CD4-positive, alpha-beta T cell treated with Interleukin-15 for 1 hour (primary cell): ENCODE measurements at places on chromosomes 3 and 15.

- no peak for DNase-seq
These were observed 730 bp downstream of the DGKG start for GRCh38 chr3:186361246-186361761.

GRCh38 chr3:64935971-64936370 lies 248.2 kb upstream of the ADAMTS9 start:
- no peak for DNase-seq

- DNase-seq = no peak
These were observed 7.0 kb upstream of the ACTC1 start for GRCh38 chr15:34802371-34802770.

GRCh38 chr15:63056829-63057228 lies 14.3 kb downstream of the TPM1 start:
- DNase-seq = no peak

DNA sequence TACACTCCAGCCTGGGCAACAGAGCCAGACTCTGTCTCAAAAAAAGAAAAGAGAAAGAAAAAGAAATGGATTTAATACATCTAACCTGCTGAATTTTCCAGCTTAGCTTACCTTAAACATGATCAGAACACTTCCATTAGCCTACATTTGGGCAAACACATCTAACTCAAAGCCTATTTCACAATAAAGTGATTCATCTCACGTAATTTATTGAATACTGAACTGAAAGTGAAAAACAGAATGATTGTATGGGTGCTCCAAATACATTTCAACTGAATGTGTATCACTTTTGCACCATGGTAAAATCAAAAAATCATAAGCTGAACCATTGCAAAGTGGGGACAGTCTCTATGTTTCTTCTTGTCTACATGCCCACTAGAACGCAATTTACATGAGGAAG lies 9.0 kb downstream of the PIK3R4 start:
- DNase-seq = no peak

- DNase-seq = no peak
These were observed 9.1 kb downstream of the LIPC start for GRCh38 chr15:58440922-58441321.

DNA sequence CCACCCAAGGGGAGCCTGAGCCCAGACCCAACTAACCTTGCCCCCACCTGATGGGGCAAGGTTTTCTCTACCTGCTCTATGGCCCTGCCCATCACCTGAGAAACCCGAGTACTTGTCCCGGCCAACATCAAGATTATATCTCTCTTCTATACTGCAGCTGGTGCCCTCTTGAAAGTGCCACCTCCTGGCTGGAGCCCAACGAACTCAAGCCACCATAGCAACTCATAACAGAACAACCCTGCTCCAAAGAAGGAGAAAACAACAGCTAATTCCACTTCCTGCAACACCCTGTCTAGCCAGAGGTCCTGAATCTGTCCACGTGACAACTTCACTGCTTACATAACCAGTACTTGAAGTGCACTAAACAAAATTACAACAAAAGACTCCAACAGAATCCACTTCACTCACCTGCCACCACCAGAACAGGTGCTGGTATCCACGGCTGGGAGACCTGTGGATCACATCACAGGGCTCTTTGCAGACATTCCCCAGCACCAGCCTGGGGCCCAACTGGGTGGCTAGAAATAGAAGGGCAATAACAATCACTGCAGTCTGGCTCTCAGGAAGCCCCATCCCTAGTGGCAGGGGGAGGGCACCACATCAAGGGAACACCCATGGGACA lies 49.2 kb downstream of the PIERCE2 start:
- DNase-seq = no peak

- DNase-seq = no peak
These were observed 117.5 kb downstream of the CMSS1 start for GRCh38 chr3:99934975-99935797.

- no peak for DNase-seq
These were observed 201.2 kb downstream of the OPA1 start for GRCh38 chr3:193794002-193794881.

GRCh38 chr3:141933421-141934300 lies 57.2 kb downstream of the ATP1B3 start:
- DNase-seq = no peak

DNA sequence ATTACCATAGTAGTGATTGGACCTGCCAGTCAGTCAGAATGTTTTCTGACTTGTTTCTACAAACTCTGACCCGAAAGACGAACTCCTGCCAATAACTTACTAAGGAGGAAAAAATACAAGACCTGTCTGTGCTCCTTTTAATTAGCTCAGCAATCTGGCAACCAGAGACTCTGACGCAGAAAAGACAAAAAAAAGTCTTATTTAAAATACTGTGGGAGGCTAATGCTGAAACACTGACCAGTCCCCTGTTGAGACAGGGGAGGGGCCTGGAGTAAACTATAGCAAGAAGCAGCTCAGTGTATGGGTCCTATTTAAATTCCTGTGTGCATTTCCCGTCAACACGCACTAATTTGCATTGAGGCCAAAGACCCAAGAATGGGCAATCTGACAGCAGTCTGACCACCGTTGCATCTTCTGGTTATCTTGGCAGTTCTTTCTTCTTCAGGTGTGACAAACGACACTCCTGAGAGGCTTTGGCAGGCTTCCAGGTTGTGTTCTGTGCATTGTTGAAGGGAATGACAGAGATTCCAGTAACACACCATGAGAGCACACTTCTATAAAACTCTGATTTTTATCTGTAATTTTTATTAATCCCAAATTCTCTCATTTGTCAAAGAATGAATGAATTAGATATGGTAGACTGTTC lies 1114.3 kb downstream of the IGSF11 start:
- DNase-seq = no peak

- DNase-seq = no peak
These were observed 30.8 kb downstream of the PCOLCE2 start for GRCh38 chr3:142858043-142858442.

DNA sequence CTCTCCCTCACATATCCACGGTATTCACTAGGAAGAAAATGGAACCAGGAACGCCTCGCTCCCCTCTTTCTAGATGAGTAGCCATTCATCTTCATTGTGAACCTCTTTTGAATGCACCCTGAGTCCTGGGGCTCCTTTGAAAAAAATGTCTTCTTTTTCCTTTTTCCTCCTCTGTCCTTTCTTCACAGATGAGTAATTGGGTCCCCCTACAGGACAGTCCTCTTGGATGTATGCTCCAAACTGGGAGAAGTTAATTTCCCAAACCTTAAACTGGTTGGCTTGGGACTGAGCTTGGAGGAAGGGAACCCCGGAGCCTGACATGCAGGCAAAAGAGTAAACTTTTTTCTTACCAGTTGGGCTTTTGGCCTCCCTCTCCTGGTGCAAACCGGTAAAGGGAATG lies 108.8 kb downstream of the DPH6 start:
- no peak for DNase-seq

DNA sequence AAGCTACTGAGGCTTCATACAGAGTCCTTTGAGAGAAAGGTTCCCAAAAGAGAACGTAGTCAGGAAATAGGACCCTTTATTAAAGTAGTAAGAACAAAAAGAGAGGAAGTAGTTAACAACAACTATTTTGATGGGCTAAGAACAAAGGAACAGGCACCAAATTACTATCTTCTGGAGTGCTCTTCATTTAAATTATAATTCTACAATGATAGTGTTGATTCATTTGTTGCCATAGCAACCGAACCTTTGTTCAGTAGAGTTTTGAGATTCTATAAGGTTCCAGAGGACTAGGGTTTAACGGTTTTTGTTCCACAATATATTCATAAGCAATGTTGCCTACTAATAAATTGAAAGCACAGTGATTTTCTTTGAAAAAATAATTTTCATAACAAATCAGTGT lies 78.8 kb downstream of the CMSS1 start:
- DNase-seq = no peak

GRCh38 chr3:57061556-57061955 lies 1.1 kb downstream of the SPATA12 start:
- no peak for DNase-seq

DNA sequence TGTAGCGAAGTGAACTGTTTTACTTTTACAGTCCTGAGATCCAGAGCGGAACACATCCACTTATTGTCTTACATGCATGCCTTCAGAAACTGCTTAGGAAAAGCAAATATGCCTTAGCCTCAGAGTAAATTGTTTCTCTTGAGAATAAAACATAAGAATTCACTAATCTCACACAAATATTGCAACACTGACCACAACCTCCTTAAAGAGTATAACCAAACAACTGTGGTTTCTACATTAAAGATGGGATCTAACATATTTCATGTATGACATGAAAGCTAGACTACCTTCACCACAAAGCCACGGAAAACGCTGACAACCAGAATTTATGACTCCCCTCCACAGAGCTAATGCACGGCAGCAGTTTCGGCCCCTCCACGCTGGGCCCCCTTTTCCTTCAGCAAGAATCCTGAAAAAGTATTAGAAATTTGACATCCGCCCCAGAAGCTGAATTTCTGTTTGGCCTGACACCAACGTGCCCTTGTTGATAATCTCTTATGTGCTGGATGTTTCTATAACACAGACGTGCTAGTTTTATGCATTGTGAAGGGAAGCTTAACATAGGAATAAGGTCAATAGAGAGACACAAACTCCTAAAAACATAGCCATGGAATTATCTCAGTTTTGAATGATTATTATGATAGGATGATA lies 84.6 kb downstream of the GREM1 start:
- DNase-seq = no peak

GRCh38 chr3:21477541-21478288 lies 273.3 kb downstream of the ZNF385D start:
- DNase-seq = no peak

DNA sequence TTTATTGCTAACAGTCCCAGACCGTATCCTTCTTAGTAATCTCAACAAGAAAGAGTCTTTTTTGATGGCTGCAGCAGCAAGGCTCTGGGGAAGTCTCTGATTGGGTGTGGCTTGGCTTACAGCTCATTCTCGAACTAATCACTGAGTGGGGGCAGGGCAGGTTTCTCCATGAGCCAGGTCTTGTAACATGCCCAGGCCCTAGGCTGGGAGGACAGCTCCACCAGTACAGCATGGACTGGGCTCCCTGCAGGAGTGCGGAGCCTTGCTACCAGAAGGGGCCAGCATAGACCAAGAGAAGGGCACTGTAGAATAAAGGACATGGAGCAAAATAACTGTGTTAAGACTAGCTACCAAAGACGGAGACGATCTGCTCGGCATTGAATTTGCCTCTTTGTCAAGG lies 7.2 kb downstream of the CD276 start:
- DNase-seq = no peak
